ENCODE measurements at places on chromosomes 12 and 14. TPM values are rescaled to one million over a fixed set of nuclear protein-coding genes. Genes with fewer than 3 reads are reported as not detected.
A peak's percentile ranks its signal among the peaks of the same experiment; 100 is the strongest.

- H3K27me3 ChIP-seq = no peaks in the 10 kb centered on the region
- DNase-seq = peak; percentile 93
- H3K4me1 ChIP-seq = peaks cover 23% of the 10 kb centered on the region
- 0 out of 2 replicates have a peak overlapping the region, but pooled peaks have one; percentile 17 for H3K27ac ChIP-seq
- no peak overlapping the region for H3K4me3 ChIP-seq
Measured at GRCh38 chr14:51014086-51014485, 69.8 kb upstream of the PYGL start.

ESYT1 gene
- 216 TPM for total RNA-seq

DNA sequence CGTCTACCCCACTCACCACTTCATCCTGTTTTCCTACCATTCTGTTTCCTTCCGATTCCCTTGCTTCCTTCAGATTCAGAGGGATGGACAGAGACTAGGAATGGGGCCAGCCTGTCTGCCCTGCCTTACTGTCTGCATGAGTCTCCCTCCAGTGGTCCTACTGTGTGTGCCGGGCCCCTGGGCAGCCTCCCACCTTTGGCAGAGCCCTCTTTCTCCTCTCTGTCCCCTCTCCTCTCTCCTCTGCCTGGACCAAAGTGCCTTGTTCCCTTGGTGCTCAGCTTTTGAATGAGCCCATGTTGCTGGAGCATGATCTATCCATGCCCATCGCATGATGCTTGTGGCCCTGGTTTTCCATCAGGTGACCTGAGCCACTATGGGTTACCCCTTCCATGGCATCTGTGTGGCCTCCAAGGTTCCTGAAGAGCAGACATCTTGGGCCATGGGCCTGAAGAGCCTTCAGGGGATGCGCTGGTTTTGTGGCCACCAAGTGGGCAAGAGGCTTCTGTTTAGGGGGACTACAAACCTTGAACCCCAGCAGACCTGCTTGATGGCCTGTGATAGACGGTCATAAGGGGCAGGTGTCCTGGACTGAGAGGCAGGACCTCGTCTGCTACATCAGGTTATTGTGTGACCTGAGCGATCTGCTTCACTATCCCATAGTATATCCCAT is 54.2 kb upstream of the BCL11B start:
- H3K4me1 ChIP-seq = no peaks in the 10 kb centered on the region
- no peak for DNase-seq
- H3K4me3 ChIP-seq = no peak overlapping the region
- peaks cover 3% of the 10 kb centered on the region for H3K27me3 ChIP-seq
- H3K27ac ChIP-seq = no peak overlapping the region
- no peaks in the 10 kb centered on the region for H3K36me3 ChIP-seq

GRCh38 chr12:68538726-68539614 is 71.7 kb upstream of the RAP1B start:
- peak; percentile 85 for DNase-seq
- H3K4me1 ChIP-seq = peaks cover 15% of the 10 kb centered on the region
- H3K4me3 ChIP-seq = peak overlapping the region; percentile 69
- no peaks in the 10 kb centered on the region for H3K36me3 ChIP-seq
- H3K27me3 ChIP-seq = no peaks in the 10 kb centered on the region

FGD4 gene
- total RNA-seq = 3.5 TPM

PRKD1 gene
- total RNA-seq = 21.0 TPM

DNA sequence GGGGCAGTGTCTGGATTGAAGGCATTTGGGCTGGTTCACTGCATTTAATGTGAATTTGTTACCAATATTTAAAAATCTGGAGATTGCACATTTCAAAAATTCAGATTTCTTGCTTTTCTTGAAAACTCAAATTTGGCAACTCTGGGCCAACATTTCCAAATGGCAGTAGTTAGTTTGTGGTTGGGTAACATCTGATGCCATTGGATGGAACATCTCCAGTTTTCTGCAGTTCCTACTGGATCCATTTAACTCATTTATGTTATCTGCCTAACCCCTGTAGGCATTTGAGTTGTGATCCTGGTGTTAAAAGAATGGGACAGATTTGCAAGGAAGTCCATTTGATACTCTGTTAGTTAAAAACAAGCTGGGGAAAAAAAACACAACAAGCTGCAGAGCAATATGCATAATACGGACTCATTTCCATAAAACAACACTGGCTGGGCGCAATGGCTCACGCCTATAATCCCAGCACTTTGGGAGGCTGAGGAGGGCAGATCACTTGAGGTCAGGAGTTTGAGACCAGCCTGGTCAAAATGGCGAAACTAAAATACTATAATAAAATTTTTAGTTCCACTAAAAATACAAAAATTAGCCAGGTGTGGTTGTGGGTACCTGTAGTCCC is 7.9 kb downstream of the EIF2B2 start:
- DNase-seq = peak; percentile 51
- peaks cover 28% of the 10 kb centered on the region for H3K4me1 ChIP-seq
- no peaks in the 10 kb centered on the region for H3K27me3 ChIP-seq
- H3K36me3 ChIP-seq = peaks cover 36% of the 10 kb centered on the region
- peak overlapping the region; percentile 63 for H3K27ac ChIP-seq

SAMD15 gene
- total RNA-seq = 2.8 TPM

GRCh38 chr12:105167346-105167745 is 59.8 kb downstream of the WASHC4 start:
- H3K4me3 ChIP-seq = no peak overlapping the region
- peaks cover 90% of the 10 kb centered on the region for H3K36me3 ChIP-seq
- no peaks in the 10 kb centered on the region for H3K27me3 ChIP-seq
- peaks cover 13% of the 10 kb centered on the region for H3K4me1 ChIP-seq
- peak; percentile 52 for DNase-seq
- H3K27ac ChIP-seq = peak overlapping the region; percentile 33

DNA sequence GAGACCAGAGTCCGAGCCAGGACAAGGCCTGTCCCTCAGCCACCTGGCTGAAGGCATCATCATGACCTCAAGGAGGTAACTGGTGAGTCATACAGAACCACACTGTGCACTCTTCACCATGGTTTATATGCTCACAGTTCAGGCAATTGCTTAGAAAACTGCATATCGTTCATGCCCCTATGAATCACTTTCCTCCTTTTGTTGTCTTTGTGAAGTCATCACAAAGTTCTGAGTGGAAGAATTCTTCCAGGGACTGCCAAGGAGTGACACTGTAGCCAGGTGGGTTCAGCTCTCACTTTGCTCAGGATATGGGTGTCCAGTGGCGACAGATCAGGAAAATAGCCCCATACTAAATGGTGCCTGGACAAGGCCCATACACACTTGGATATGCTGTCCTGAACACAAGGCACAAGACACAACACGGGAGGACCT is 92.5 kb downstream of the DPF3 start:
- H3K4me3 ChIP-seq = no peak overlapping the region
- H3K4me1 ChIP-seq = peaks cover 18% of the 10 kb centered on the region
- H3K36me3 ChIP-seq = no peaks in the 10 kb centered on the region
- no peaks in the 10 kb centered on the region for H3K27me3 ChIP-seq

GRCh38 chr12:39372929-39373328 is 70.0 kb downstream of the KIF21A start:
- H3K4me3 ChIP-seq = no peak overlapping the region
- no peaks in the 10 kb centered on the region for H3K4me1 ChIP-seq
- no peaks in the 10 kb centered on the region for H3K27me3 ChIP-seq

- no peaks in the 10 kb centered on the region for H3K4me1 ChIP-seq
- H3K4me3 ChIP-seq = no peak overlapping the region
- no peak overlapping the region for H3K27ac ChIP-seq
Measured at GRCh38 chr12:30108666-30109065, 324.9 kb upstream of the TMTC1 start.

- H3K27me3 ChIP-seq = no peaks in the 10 kb centered on the region
- peaks cover 25% of the 10 kb centered on the region for H3K4me1 ChIP-seq
- no peak overlapping the region for H3K27ac ChIP-seq
- DNase-seq = peak; percentile 92
- H3K36me3 ChIP-seq = no peaks in the 10 kb centered on the region
Measured at GRCh38 chr12:124588751-124589267, 21.4 kb upstream of the NCOR2 start.

GALNT8 gene
- total RNA-seq = not detected

GRCh38 chr12:1803736-1804135 is 16.6 kb upstream of the LRTM2 start:
- no peak overlapping the region for H3K27ac ChIP-seq
- no peak for DNase-seq
- H3K27me3 ChIP-seq = no peaks in the 10 kb centered on the region
- peaks cover 6% of the 10 kb centered on the region for H3K4me1 ChIP-seq
- no peaks in the 10 kb centered on the region for H3K36me3 ChIP-seq

- H3K4me1 ChIP-seq = peaks cover 10% of the 10 kb centered on the region
- 0 out of 2 replicates have a peak overlapping the region, but pooled peaks have one; percentile 0 for H3K27ac ChIP-seq
- no peaks in the 10 kb centered on the region for H3K36me3 ChIP-seq
- no peaks in the 10 kb centered on the region for H3K27me3 ChIP-seq
Measured at GRCh38 chr14:66117600-66117999, 368.6 kb upstream of the CCDC196 start.

KRT74 gene
- not detected for total RNA-seq

FAIM2 gene
- total RNA-seq = 2.8 TPM

RPL10L gene
- total RNA-seq = not detected

DNA sequence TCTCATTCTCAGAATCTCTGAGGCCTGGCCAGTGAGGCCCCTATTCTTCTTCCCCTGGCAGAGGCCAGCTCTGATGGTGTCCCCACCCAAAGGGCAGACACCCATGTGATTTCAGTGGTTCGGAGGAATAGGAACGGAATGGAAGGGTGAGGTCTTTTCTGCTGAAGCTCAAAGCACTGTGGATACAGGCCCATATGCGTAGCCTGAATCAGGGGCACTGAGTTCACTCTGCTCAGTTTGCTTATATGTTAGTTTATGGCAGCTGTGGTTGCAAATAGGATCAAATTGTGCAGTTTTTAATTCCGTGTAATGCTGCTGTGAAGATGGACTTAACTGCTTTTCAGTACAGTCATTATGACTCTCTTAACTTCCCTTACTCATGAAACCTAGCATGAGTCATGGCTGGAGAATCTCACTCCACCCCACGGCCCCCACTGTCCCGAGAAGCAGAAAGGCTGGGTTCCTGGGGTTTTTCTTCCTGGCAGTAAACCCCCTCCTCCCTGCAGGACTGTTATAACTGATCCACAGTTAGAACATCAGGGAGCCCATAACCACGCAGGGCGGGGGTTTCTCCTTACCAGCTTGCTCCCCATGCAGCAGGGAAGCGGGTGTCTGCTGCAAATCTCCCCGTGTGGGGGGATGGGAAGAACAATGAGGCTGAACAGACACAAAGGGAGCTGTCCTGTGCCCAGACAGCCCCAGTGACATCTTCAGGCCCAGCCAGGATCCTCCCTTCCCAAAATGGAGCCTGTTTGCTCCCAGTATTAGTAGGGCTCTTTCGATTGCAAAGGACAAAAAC is 122.7 kb downstream of the SLC38A6 start:
- H3K27ac ChIP-seq = peak overlapping the region; percentile 95
- peak; percentile 97 for DNase-seq
- H3K36me3 ChIP-seq = no peaks in the 10 kb centered on the region
- peak overlapping the region; percentile 21 for H3K4me3 ChIP-seq
- no peaks in the 10 kb centered on the region for H3K27me3 ChIP-seq

DNA sequence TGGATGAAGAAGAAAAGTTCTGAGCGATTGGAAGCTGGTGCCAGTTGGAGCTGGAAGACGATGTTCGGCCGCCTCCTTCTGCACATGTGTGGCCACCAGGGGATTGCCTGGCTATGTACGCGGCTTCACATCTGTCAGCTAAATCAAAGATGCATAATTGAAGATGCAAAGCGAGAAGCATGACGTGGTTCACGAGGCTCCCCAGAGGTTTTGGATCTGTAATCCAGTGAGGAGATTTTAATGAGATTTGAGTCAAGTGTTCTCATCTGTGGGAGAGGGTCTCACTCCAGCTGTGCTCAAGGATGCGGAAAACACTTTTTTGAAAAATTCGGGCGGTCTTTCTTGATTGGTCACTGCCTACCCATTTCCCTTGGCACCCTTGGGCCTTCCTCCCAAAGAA is 94.6 kb downstream of the PAX9 start:
- H3K27ac ChIP-seq = no peak overlapping the region
- H3K4me3 ChIP-seq = no peak overlapping the region
- H3K27me3 ChIP-seq = peaks cover 6% of the 10 kb centered on the region
- no peaks in the 10 kb centered on the region for H3K36me3 ChIP-seq
- no peaks in the 10 kb centered on the region for H3K4me1 ChIP-seq

PUS1 gene
- total RNA-seq = 13.9 TPM

RAD9B gene
- 0.97 TPM for total RNA-seq

DNA sequence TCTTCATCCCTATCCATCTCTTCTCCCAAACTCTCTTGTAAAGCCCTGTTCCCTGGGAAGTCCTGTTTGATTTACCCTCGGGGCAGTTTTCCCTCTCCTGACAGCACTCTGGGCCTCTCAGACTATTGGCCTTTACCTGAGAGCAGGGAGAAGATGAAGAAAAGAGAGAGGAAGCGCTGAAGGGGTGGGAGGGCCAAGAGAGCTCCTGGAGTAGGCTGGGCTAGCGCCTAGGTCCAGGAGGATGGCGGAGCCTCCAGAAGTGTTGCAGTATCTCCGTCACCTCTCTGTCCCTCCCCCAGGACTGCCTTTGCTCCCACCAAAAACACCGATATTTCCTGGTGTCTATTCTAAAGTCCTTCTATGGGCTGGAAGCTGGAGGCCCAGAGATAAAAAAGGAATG is 5.7 kb upstream of the IGFBP6 start:
- no peak for DNase-seq
- H3K4me1 ChIP-seq = peaks cover 13% of the 10 kb centered on the region
- H3K27ac ChIP-seq = no peak overlapping the region
- no peak overlapping the region for H3K4me3 ChIP-seq
- no peaks in the 10 kb centered on the region for H3K27me3 ChIP-seq

TEDC1 gene
- total RNA-seq = 8.7 TPM

DNA sequence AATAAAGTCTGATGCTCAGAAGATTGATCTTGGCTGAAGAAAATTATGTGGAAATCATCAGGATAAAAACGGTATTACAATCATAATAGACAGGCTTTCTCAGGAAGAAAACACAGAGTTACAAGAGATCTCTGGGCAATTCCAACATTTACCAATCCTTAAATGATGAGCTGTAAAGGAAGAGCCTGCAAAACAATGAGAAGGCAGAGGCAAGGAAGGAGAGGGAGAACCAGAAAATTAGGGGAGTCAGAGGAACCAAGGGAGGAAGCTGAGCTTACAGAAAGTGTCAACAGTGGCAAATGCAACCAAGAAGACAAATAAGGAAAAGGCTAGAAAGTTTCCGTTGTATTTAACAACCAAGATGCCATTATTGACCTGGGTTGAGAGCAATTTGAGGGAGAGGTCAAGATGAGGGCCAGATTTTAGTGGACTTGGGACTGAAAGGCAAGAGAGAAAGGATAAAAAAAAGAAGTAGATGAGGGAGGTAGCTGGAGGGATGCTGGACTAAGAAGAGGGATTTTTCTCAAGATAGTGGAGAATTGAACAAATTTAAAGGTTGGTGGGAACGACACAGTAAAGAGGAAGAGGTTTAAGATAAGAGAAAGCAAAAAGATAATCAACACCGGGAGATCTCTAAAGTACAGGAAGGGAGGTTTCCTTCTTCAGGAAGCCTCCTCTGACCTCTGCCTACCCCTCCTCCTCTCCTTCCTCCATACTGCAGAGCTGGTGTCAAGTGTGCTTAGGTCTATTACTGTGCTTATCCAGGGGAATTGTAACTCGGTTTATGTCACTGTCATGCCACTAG is 116.9 kb downstream of the DUSP6 start:
- no peaks in the 10 kb centered on the region for H3K27me3 ChIP-seq
- H3K36me3 ChIP-seq = no peaks in the 10 kb centered on the region
- DNase-seq = no peak
- H3K4me3 ChIP-seq = no peak overlapping the region
- peaks cover 44% of the 10 kb centered on the region for H3K4me1 ChIP-seq

ATXN3 gene
- 75.6 TPM for total RNA-seq

Measured in GM23248 (cell line).